ENCODE measurements at places on chromosomes 16 and 17. TPM values are rescaled to one million over a fixed set of nuclear protein-coding genes. Genes with fewer than 3 reads are reported as not detected.

Gene HSD17B2
- not detected for total RNA-seq

Gene CSH1
- not detected for total RNA-seq

Gene CES5A
- total RNA-seq = not detected

Gene TGFB1I1
- total RNA-seq = 53.7 TPM

Gene HBZ
- total RNA-seq = not detected

Gene DNAAF8
- total RNA-seq = 1.4 TPM

Gene CHST4
- 0.13 TPM for total RNA-seq

Gene CFAP97D1
- total RNA-seq = 0.01 TPM

Gene CEP295NL
- 0.32 TPM for total RNA-seq

Gene C16orf96
- 0.02 TPM for total RNA-seq

Gene NOD2
- 0.02 TPM for total RNA-seq

Gene TIGD7
- 1.1 TPM for total RNA-seq

Gene FOXO3B
- total RNA-seq = 4.2 TPM

Gene IST1
- total RNA-seq = 165 TPM

Gene VPS35
- 74.1 TPM for total RNA-seq

Gene MYH13
- 0.01 TPM for total RNA-seq

Gene SCN4A
- total RNA-seq = 0.13 TPM

Gene ZNF469
- total RNA-seq = 7.2 TPM

Gene EPN3
- total RNA-seq = 0.12 TPM

Gene CCL22
- 0.05 TPM for total RNA-seq

Gene PSMD3
- 171 TPM for total RNA-seq

Gene JPH3
- 1.6 TPM for total RNA-seq

Gene CDH8
- 0.32 TPM for total RNA-seq

Gene NTN3
- total RNA-seq = not detected

Gene TSPOAP1
- total RNA-seq = not detected

Gene NPEPPS
- total RNA-seq = 53.4 TPM

Gene CLDN7
- 2.6 TPM for total RNA-seq

Gene HOXB7
- 30.9 TPM for total RNA-seq

Gene CDC42EP4
- 60.1 TPM for total RNA-seq

Gene TOP2A
- 217 TPM for total RNA-seq

Gene SDR42E2
- not detected for total RNA-seq

Gene UNK
- total RNA-seq = 31.3 TPM

Gene NOS2
- 0.26 TPM for total RNA-seq

Gene ACSM2A
- total RNA-seq = not detected

Gene TMEM92
- total RNA-seq = 14.6 TPM

Gene CBFA2T3
- total RNA-seq = 0.77 TPM

Gene CRLF3
- total RNA-seq = 14.6 TPM

Gene CIAPIN1
- 96.2 TPM for total RNA-seq

Gene DPEP2
- not detected for total RNA-seq

Gene XYLT1
- 0.84 TPM for total RNA-seq

Gene HEATR9
- not detected for total RNA-seq

Gene TEX14
- 0.33 TPM for total RNA-seq

Gene COX6A2
- total RNA-seq = not detected

Gene ATP2C2
- total RNA-seq = 0.22 TPM

Gene KRT33A
- total RNA-seq = not detected

Gene STX1B
- total RNA-seq = 1.5 TPM

Gene KRT33B
- not detected for total RNA-seq

Gene GLIS2
- 25.3 TPM for total RNA-seq

Gene CYB561
- total RNA-seq = 36.7 TPM

Gene KCNG4
- not detected for total RNA-seq

Gene TNP2
- total RNA-seq = not detected

Gene C16orf89
- not detected for total RNA-seq

Gene TP53TG3B
- total RNA-seq = not detected

Gene AOC3
- 1.3 TPM for total RNA-seq

Gene CASKIN2
- total RNA-seq = 12.0 TPM

Gene SLC38A8
- total RNA-seq = 0.09 TPM

Gene KRT32
- total RNA-seq = not detected

Gene PNMT
- 0.44 TPM for total RNA-seq
